CD4-positive, alpha-beta T cell treated with Interferon alpha-2 for 1 hour (primary cell): ENCODE measurements at places on chromosomes 11 and 22.

DNA sequence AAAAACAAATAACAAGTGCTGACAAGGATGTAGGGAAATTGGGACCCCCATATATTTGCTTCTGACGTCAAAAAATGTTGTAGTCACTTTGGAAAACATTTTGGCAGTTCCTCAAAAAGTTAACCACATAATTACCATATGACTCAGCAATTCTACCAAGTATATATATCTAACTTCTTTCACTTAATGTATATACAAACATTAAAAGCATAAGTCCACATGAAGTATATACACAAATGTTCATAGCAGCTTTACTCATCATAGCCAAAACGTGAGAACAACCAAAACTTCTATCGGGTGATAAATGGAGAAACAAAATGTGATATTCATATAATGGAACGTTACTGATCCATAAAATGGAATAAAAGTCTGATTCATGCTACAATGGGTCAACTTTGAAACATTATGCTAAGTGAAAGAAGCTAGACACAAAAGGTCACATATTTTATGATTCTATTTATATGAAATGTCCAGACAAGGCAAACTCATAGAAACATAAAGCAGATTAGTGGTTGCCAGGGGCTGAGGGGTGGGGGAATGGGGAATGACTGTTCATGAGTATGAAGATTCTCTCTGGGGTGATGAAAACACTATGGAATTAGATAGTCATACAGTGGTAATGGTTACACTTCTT, 48.7 kb upstream of the TEAD1 start:
- no peak for DNase-seq

- DNase-seq = no peak
Observed at GRCh38 chr11:14386895-14387480, 28.0 kb upstream of the RRAS2 start.

DNA sequence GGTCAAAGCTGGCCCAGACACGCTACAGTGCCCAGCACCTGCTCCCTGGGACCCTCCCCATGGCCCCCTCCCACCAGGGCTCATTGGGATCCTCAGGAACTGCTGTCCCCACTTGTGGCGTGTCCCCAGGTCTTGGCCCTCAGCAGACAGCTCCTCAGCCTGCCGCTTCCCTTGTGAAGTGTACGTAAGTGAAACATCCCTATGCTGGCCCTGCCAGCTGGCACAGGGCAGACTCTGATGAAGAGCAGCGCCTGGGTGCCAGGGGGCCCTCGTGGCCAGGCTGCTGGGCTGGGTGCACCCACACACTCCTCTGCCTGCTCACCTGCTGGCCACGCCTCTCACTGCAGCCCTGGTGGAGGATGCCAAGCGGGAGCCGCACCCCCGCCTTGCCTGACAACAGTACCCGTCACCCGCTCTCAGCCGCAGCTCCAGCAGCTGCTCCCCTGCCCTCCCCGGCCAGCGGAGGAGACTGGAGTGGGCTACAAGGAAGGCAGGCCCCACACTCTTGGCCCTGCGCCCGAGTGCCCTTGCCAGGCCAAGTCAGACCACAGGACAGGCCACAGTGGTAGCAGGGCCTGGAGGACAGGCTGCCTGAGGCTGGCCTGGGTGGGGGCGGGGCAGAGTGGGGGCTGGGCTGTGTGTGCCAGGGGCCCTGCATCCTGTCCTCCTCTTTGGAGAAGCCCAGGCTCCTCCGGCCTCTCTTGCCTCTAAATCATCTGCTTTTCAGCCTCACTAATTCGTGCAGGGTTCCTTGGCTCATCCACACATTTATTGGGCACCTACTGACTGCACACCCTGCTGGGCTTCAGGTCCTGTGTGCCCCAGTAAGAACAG, 39.5 kb downstream of the IGF2 start:
- no peak for DNase-seq

- DNase-seq = no peak
Observed at GRCh38 chr22:19148417-19149046, 1.6 kb downstream of the GSC2 start.

DNA sequence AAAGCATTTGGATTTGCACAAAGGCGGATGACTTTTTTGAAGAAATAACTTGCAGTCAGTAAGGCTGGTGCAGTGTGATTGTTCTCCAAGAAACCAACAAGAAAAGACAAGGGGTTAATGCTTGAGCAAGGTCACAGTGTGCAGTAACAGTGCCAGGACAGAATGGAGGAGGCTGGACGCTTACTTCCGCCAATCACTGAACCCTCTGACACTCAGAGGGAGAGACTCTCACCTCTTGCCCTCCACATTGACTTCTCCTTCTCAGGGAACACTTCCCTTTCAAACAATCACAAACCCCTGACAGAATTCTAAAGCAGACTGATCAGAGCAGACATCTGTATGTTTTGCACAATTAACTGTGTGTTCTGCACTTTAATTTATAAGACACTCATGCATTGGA, 228.4 kb downstream of the BLID start:
- DNase-seq = peak; percentile 15

DNA sequence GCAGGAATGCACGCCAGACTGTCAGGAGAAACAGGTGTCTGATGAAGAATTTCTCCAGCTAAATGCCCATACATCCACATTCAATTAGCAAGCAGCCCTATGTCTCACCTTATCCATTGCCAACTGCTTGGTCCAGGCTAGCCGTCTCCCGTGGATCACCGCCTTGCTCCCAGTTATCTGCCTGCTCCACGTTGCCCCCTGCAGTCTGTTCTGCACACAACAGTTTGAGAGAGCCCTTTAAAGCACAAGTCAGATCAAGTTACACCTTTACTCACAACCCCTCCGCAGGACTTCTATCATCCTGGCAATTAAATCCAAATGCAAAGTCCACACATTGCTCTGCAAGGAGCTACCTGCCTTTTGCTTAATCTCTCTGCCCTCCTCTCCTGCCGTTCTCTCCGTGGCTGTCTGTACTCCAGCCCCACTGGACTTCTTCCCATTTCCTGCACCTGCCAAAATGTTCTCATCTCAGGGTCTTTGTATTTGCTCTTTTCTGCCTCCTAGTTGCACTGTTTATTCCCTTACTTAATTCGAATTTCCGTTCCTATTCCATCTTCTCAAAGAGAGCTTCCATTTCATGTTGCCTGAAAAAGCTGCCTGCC, 185.3 kb upstream of the LARGE1 start:
- DNase-seq = no peak

DNA sequence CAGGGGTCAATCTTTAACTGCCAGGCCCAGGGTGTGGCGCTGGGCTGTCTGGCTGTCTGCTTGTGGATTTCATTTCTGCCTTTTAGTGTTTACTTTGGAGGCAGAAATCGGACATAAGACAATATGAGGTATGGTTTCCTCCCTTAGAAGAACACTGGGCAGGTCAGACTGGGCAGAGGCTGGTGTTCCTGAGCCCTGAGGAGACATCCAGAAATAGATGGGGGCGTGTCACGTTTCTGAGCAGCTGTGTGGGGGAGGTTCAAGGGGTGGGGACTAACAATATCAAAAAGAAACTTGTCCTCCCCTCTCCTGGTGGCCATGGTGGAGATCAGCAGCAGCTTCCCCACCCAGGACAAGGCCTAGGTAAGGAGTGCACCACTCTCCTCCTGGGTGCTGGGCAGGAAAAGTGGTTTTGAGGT, at the start of gene ART1:
ART1 (plus strand) TSS at position 312 of the 419 bp plus-strand sequence. CDS start 14,086 bp downstream, outside the sequence.
- DNase-seq = no peak

- no peak for DNase-seq
Observed at GRCh38 chr11:2849994-2850770, 35.4 kb downstream of the CDKN1C start.

GRCh38 chr11:81787584-81788049, 946.0 kb downstream of the FAM181B start:
- peak; percentile 62 for DNase-seq
